ENCODE measurements at places on chromosomes 11 and 22.

DNA sequence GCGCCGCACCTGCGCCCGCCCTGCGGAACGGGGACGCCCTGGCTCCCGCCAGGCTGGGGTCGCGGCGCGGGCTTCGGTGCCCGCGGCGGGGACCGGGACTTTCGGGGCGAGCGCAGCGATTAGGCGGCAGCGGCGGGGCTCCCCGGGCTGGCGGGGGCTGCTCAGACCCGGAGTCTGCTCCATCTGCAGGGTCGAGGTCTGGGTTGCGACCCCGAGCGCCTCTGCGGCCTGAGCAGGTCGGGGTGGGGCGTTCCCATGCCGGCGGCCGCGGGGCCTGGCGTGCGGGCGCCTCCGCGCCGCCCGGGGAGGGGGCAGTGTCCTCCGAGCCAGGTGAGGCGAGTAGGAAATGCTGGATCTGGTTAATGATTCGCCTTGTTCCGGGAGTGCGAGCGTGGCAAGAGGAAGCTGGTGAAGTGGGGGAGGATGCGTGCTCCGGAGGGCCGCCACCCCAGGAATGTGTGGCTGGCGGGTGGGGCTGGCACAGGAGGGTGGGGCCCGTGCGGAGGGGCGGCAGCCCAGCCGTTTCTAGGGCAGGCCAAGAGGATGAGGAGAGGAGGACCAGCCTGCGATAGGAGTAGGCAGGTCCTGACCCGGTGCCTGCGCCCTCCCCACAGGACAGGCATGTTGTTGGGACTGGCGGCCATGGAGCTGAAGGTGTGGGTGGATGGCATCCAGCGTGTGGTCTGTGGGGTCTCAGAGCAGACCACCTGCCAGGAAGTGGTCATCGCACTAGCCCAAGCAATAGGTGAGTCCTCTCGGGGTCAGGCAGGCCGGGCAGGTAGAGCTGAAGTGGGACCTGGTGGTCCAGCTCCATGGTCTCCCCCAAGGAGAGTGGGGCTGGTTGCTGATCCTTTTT lies 606 bp downstream of the RASSF7 start:
- DNase-seq: no peak

- DNase-seq: no peak
Observed at GRCh38 chr11:82859750-82860149, 40.5 kb downstream of the PRCP start.

GRCh38 chr11:20647976-20648565 lies 21.3 kb upstream of the NELL1 start:
- no peak for DNase-seq

DNA sequence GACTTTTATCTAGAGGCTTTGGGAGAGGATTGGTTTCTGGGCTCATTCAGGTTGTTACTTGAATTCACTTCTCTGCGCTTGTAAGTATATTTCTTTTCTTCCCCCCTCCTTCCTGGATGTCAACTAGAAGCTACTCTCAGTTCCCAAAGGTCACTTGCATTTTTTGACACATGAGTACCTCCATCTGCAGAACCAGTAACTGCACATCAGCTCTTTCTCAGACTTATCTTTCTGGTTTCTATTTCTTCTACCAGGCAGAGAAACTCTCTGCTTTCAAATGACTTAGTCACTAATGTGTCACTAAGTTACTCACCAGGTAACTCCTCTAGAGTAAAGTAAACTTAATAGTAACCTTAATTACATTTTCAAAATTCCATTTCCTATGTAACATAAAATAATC lies 773.0 kb upstream of the LUZP2 start:
- DNase-seq: no peak

- no peak for DNase-seq
Observed at GRCh38 chr22:30511911-30512310, 6.4 kb upstream of the SEC14L4 start.

GRCh38 chr11:103529181-103529684 lies 420.0 kb downstream of the DYNC2H1 start:
- no peak for DNase-seq

GRCh38 chr11:122724520-122724919 lies 69.0 kb downstream of the UBASH3B start:
- no peak for DNase-seq

DNA sequence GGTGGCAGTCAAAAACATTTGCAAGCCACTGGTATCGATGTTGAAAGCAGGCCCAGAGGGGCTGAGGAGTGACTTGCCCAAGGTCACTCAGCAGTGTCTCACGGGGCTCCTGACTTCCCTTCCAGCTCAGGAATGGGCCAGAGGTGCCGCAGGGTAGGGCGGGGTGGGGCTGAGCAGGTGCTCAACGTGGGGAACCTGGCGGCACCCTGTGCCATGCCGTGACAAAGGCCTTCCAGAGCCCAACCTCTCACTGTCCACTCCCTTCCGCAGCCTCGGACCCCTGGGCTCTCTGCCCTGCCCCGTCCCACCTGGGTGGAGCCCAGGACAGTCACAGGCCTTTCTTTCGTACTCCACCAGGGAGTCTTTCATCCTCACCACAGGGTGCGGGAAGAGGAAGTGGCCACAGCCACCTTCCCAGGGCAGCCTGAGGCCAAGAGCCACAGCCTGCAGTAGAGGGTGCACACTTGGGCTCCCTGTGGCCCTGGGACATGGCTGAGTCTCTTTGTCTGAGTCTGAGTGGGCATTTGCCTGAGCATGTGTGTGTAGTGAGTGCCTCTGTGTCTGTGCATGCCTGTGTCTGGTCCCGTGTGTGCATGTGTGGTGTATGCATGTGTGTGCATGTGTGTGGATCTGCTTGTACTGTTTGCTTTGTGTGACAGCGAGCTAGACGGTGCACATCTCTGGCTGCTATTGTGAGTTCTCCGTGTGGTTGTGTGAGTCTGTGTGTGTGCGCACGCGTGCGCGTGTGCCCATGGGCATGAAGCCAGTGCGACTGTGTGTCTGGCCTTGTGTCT lies 6.0 kb upstream of the LIF start:
- DNase-seq: no peak

DNA sequence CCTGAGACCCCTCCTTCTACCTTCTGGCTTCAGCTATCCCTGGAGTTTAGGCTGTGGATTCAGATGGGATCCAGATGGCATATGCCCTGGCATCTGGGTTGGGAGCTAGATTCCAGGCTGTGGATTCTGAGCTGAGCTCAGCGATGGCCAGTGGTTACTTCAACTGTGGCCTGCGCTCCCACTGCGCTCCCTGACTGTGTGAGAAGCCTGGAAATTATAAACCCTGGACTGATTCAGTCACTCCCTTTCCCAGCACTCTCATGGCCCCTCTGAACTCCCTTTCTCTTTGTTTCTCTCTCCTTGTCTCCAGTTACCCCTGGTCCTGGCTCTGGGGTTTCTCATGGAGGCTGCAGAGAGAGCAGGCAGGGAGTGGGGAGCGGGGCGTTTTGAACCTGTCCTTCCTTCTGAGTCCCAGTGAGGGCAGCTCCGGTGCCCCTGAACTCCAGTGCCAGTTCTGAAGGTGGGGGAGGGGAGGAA lies 4.8 kb downstream of the ARHGEF17 start:
- DNase-seq: no peak

- DNase-seq: no peak
Observed at GRCh38 chr11:128548649-128549255, 38.6 kb downstream of the ETS1 start.

GRCh38 chr11:60111793-60112192 lies 23.3 kb downstream of the MS4A2 start:
- DNase-seq: no peak

DNA sequence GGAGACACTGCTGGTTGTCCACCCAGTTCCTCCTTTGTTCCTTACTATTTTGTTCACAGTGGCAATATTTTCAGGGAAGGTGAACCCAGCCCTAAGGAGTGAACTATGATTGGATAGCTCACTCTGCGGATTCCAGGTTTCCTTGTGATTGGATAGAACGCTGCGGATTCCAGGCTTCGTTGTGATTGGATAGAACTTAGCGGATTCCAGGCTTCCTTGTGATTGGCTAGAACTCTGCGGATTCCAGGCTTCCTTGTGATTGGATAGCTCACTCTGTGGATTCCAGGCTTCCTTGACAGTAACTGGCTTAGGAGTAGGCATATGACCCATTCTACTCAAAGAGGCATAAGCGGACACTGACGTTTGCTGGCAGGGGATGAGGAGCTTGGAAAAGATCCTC lies 28.6 kb upstream of the ADA2 start:
- no peak for DNase-seq

DNA sequence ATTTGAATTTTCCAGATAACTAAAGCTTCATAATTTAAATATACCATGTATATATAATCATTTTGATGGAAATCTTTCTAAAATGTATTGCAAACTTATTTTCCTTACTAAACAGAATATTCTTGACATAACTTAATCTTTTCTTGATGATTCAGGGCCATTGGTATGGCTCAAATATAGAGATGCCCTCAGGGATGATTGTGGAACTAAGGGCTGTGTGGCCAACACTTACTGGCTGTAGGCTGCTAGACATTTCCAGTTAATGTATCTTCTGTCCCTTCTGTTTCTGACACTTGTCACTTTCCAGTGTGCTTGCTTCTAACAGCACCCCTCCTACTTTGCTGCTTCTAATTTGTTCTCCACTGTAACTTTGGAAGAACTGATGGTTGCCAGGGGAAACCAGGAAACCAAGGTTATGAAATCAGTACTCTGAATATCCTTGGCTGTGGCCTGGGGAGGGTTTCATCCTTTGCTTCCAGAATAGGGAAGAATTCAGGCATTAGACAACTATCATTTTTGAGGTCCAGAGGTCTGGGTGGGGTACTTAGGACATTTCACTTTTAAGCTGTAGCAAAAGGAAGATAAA lies 697.2 kb downstream of the ETS1 start:
- DNase-seq: no peak

DNA sequence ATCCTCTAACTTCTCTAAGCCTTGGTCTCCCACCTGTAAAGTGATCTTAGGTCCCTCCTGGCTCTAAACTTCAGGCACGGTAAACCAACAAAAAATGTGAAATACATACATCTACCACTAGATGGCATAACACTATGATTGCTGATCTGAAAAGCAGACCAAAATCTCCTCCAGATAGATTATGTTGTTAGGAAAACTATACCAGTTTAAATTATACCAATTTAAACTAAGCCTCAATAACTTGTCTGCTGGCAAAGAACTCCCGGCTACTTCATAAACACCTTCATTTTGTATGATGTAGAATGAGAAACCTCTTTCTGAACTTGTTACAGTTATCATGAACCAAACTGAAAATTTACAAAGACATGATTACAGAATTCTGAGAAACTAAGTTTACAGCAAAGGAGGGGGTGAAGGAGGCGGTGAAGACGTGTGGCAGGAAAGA lies 85.9 kb downstream of the SBF2 start:
- DNase-seq: no peak

GRCh38 chr11:7186190-7186589 lies 65.5 kb upstream of the SYT9 start:
- DNase-seq: no peak

DNA sequence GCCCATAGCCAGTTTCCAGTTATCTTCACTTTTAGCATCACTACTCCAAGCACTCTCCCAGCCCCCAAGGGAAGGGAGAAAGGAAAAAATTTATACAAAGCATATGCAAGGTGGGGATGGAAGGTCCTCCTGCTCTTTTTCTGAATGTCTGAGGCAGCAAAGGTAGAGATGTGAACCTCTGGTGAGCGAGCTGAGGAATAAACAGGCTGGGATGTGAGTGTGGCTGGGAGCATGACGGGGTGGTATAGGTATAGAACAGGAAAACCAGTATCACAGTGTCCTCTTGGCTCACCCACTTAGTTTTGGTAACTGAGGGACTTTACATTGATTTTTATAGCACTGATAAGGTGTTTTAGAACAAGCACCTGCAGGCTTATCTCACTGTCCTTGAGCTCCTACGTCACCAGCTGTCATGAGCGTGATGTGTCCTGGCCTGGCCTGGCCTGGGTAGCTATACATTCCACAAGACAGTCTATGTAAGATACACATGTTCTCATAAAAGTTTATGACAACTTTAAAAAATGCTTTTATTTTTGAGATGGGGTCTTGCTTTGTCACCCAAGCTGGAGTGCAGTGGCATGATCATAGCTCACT lies 10.3 kb upstream of the POLD3 start:
- DNase-seq: no peak

DNA sequence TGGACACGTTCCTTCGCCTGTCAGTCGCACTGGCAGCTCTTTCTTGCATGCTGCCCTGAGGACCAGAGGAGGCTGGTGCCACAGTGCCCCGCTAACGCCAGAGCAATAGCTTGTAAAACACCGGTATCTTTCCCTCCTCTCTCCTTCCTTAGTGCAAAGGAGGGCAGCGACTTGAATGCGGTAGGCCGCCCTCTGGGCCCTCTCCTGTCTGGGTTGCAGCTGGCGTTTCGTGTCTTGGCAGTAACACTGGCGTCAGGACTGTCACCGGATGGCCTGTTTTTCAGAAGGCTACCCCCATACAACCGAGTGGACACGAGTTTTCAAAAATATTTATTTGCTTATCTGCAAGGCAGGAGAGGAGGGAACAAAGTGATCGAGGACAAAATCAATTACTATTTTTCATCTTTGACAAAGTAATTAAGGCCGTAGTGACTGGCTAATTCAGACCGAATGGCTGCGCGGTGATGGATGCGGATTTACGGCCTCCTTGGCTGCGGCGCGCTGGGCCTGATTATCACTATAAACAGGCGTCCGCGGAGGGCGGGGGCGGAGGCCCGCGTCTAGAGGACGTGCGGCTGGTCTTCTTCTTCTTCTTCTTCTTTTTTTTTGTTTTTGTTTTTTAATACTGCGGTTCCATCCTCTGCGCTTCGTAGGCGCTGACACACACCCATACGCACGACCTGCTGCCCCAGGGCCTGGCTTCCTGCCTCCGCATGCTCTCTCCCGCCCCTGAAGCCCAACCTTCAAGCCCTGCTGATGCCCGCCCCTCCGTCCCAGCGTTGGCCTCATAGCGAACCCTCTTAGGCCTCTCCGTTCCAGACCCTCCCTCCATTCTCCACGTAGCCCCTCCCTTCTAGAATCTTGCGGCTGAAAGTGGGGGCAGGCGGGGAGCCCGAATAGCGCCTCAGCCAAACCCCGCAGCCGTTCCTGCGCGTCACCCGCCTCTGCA lies 2.9 kb upstream of the SLC6A5 start:
- DNase-seq: no peak

GRCh38 chr22:29345932-29346331 lies 30.4 kb upstream of the RASL10A start:
- DNase-seq: no peak

DNA sequence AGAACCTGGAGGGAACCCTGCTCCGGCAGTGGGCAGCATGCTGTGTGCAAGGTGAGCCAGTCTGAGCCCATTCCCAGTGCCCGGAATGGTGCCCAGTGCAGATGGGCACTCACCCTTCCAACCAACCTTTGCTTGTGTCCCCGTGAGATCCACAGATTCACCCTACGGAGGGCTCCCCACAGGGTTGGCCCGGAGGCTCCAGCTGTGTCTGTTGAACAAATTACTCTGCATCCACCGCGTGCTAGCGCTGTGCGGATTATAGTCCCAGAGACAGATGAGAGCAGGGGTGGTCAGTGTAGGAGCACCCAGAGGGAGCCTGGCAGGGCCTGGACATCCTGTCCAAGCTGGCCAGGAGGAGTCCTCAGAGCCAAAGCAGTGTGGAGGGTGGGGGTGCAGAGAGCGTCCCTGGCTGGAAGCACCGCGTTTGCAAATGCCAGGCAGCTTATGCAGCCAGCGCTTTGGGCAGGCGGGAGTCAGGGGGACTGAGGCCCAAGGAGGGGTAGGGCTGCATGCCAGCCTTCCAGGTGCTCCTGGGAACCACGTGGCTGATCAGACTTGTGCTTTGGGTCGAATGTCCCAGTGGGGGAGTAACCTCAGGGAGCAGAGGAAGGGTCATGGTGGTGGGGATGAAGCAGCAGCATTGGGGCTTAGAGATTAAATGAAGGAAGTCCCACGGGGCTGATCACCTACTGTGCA lies 80.5 kb downstream of the KCNQ1 start:
- no peak for DNase-seq
